ENCODE measurements at places on chromosomes 3 and 15.

- DNase-seq: no peak
Measured at GRCh38 chr3:110956081-110956480, 115.5 kb upstream of the NECTIN3 start.

DNA sequence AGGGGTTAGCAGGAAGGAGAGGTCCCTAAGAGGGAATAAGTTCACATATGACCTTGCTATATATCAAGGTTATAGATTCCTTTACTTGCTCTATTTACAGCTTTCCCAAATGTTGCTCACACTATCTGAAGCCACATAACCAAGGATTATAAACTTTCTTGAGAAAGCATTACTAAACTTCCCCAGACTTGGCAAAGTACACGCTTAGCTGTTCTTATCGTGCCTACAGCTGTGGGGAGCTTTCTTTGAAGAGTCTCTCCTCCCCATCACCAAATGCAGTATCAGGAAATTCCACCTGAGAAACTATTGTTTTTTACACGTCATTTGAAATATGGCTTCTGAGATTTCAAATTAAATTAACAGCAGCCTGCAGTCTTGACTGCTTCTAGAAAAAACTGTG lies 284.5 kb downstream of the CHL1 start:
- no peak for DNase-seq

DNA sequence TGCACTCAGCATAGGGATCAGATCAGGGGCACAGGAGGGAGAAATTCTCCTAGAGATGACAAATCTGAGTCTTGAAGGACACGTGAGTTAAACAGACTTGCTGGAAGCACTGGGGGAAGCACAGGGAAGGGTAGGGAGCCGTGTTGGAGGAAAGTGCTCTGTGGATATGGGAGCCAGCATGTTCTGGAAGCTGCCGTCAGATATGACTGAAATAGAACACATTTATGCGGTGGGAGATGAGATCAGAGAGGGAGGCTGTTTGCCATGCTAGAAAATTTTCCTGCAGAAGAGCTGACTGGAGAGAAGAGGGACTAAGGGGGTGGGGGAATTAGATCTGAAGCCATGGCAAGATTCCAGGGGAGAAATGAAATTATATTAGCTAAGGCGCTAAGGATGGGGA lies 1.8 kb downstream of the TAMM41 start:
- DNase-seq: no peak

- no peak for DNase-seq
Measured at GRCh38 chr3:12399226-12399625, 85.1 kb upstream of the TSEN2 start.

GRCh38 chr3:72488738-72489035 lies 359.6 kb downstream of the SHQ1 start:
- DNase-seq: no peak

DNA sequence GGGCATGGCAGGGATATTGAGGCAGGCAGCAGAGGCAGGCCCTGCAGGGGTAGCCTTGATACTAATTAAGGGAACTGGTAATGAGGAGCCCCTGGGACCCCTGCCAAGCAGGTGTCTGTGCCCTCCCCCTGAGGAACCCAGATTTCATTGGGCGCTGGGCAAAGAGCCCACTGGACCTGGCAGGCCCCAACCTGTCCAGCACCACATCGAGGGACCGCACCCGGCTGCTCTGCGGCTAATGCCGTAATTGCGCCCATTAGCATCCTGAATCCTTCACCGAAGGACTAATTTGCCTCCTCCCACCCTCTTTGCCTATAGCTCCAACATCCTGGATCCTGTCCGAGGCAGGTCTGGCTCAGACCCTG lies 13.7 kb upstream of the SEMA3B start:
- no peak for DNase-seq
